Activated T-helper 9 cell treated with anti-CD3 and anti-CD28 coated beads, Interleukin-2, amount 50 U/mL, for 16 hours (primary cell): ENCODE measurements at places on chromosomes 6 and 20.

- no peak for DNase-seq
These were observed 1.7 kb downstream of the PMEPA1 start for GRCh38 chr20:57707849-57708693.

DNA sequence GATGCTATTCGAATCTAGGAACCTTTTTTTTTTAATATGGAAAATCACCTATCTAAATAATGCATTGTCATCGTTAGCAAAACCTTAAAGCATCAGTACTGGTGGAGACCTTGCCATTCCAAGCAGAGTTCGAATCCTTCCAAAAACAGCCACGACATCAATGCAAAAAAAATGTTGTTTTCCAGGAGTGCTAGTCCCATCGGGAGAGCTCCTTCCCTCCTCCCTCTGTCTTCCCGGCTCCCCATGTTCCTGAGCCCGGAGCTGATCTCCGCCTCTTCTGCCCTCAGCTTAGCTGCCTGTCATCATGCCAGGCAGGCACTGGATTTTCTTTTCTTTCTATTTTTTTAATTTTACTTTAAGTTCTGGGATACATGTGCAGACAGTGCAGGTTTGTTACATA is 153.6 kb upstream of the QKI start:
- DNase-seq, result no peak

GRCh38 chr6:166745801-166746668 is 119.0 kb upstream of the RPS6KA2 start:
- no peak for DNase-seq

DNA sequence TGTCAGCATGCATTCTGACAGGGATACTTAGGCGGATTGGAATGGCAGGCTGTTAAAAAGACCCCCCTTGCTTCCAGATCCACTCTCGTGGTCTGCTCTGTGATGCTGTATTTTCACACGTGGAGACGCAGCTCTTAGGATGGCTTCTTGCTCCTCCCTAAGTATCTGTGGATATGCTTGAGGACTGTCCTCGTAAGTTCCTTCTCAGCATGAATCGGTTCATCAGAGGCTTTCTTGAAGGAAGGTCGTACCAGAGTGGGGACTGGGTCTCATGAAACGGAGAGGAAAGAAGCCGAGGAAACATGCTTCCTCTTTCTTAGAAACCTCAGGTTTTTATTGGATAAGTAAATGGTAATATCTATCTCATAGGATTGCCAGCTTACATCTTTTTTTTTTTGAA is 220.4 kb downstream of the FARS2 start:
- DNase-seq, result no peak

GRCh38 chr20:3930265-3931206 is 41.3 kb downstream of the PANK2 start:
- DNase-seq, result no peak

DNA sequence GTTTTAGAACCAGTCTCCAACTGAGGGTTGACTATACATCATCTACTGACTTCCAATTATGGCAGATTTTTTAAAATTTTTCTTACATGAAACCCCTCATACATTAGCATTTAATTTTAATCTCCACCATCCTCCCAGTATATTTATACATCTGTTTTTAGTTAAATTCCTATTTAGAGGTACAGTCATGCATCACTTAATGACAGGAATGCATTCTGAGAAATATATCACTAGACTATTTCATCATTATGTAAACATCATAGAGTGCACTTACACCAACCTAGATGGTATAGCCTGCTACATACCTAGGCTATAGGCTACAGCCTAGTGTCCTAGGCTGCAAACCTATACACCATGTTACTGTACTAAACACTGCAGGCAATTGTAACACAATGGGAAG is 316.7 kb upstream of the MARCKS start:
- DNase-seq, result no peak

DNA sequence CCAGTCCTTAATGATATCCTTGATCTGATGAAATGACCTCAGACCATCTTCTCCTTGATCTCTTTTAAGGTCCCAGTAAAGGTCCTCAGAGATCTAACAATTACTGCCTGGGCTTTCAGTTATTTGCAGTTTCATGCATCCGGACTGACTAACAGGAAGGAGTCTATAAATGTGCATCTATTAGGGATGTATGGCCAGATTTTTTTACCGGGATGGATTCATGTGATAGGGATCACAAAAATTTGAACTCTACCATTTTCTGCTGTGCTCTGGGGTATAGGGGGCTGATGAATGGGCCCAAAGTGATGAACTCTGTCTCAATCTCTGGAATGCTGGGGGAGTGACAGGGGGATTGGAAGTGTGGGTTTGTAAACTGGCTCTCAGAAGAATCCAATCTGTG is 36.2 kb upstream of the SCUBE3 start:
- no peak for DNase-seq

DNA sequence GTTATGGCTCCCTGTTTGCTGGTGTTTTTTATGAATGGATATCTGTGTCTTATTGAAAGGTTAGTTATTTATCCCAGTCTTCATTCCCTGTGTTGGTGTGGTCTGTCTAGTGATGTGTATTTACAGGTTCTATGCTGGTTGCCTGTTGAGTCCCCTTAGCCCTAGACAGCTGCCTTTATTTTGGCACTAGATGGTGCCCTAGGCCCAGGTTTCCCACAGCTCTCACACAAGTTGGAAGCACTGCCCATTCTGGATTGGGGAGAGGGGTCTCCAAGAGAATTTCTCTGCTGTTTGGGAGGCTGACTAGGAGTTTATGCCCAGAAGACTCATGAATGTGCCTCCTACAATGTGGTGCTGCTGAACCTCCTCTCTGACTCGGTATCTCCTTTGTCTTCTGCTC is 12.4 kb downstream of the GRM1 start:
- DNase-seq, result no peak

DNA sequence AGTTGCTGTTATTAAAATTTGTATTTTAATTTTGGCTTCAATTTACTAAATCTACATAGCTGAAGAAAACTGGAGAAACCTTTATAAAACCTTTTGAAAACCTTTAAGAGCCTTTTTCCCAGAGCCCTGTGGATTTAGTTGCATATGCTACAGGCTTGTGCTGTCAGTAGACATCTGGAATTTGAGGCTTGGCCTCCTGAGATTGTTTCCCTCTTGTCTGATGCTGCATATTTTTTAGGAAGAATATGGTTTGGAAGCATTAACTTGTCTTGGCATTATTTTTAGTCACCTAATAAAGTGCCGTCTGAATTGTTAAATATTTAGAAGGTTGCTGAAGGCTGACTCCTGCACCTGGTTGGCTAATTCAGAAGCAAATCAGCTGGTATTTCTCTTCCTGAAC is 369.4 kb downstream of the UTRN start:
- no peak for DNase-seq

GRCh38 chr6:32517654-32518445 is 12.2 kb downstream of the HLA-DRB5 start:
- DNase-seq, result no peak

DNA sequence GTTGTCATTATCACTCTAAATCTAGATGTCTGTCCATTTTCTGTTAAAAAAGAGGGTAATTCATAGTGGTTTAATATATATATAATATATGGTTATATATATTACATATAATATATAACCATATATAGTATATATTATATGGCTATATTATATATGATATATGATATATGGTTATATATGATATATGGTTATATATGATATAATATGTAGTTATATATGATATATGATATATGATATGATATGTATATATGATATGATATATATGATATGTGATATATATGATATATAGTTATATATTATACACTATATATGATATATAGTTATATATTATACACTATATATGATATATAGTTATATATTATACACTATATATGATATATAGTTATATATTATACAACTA is 8.6 kb downstream of the OR2A4 start:
- DNase-seq, result no peak

DNA sequence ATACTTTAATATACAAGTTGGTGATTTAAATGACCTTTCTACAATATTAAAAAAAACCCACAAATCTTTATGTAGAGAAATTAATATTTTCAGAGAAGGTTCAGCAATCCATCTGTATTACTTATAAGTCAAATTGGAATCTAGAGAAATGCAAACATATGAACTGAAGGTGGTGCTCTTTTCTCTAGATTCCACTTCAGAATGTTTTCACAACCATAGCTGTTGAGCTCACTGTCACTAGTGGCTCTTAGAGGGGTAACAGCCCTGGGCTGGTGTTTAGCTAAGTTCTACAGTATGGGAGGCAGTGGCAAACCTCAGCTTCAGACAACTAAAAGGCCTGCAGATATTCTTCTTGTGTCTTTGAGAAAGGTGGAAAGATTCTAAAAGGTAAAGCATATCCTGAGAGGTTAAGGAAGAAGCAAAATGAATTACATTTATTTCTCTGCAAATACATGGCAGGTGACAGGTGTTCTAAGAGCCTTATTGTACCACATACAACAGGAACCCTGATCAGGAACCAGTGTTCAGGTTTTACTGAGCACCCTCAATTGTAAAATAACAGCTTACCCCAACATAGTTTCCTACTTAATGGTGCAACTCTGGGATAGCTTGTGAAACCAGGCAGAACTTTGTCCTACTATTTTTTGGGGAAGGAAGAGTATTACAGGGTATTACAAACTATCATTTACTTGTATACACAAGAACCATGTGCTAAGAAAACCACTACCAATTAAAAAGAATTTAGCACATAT is 56.6 kb upstream of the SAMHD1 start:
- no peak for DNase-seq

DNA sequence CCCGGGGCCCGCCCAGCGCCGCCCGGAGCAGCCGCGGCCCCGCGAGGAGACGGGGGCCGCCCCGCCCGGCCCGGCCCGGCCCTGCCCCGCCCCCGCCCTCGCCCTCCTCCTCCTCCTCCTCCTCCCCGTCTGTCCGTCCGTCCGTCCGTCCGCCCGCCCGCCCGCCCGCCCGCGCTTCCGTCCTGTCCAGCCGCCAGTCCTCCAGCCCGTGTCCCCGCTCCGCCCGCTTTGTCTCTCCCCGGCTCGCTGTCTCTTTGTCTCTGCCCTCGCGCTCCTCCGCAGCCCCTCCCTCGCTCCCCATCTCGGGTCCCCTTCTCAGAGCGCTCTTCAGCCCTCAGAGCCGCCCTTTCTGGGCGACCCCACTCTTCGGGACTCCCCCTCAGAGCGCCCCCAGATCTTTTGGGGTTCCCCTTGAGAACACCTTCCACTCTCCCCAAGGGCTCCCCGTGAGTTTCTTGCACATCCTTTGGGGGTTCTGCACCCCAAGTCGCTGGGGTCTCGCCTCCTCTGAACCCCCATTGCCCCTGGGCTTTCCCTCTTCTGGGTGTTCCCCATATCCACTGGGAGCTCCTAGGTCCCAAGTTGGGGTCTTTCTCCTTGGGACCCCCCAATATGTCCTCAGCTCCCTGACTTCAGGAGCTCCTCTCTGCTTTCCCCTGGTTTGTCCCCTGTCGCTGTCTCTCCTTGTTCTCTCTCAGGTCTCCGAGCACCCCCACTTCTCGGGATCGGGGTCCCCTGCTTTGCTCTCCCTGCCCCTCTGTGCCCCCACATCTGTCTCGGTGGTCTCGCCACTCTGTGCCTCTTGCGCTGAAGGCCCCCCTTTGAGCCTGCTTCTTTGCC is 79.5 kb upstream of the MYL9 start:
- peak; percentile 19 for DNase-seq

GRCh38 chr6:51099201-51099600 is 280.5 kb downstream of the TFAP2B start:
- no peak for DNase-seq

DNA sequence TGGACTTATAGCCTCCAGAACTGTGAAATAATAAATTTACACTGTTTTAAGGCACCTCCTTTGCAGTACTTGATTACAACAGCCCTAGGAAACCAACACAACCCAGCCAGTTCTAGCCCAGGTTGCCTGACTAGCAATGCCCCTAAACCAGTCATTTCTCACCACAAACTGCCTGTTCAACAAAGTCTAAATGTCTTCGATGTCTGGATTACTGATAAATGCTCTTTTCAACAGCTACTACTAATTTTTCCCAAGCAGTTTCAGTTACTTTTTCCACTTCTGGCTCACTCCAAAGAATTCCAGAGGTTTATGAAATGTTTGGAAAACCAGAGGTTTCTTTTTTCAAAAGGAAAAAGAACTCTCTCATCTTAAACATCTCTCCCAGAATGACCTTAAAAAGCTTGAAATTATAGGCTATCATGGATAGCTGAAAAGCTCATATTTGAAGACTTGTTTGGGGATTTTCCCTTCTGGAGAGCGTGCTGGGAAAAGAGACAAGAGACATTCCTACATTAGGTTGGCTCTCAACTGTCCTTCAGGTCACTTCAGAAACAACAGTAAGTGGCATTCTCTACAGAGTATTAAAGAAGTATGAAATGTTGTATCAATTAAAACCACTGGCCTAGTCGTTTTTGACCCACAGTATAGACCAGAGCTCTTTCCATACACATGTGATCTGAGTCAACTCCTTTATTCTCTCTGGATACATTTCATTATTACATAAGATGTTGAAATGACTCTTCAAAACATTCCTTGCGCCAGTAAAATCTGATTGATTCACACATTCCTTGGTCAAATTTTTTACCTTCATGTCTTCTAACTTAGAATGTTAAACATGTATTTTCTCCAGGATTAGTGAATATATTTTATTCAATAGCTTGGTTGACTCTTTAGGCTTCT is 265.9 kb downstream of the COL12A1 start:
- no peak for DNase-seq

GRCh38 chr6:160427312-160428068 is 79.3 kb downstream of the SLC22A3 start:
- DNase-seq, result no peak

GRCh38 chr6:114747995-114748625 is 405.3 kb upstream of the HS3ST5 start:
- DNase-seq, result no peak

GRCh38 chr20:45341939-45342854 is 6.0 kb downstream of the SDC4 start:
- DNase-seq, result no peak

DNA sequence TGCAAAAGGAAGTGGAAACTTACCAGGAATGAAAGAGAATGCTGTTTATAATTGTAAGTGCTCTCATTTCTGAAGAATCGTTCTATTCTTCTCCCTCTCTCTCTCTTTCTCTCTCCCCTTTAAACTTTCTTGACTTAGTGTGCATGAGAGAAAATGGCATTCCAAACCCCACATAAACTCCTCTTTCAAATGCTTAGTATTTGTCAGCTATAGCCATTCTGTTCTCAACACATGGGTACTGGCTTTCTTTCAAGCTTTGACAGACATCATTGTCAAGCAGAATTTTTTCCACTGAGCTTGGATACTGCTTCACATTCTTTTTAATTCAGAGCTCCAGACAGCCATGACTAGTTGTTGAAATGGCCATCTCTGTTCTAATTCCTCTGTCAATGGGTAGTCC is 51.1 kb upstream of the PREP start:
- no peak for DNase-seq

DNA sequence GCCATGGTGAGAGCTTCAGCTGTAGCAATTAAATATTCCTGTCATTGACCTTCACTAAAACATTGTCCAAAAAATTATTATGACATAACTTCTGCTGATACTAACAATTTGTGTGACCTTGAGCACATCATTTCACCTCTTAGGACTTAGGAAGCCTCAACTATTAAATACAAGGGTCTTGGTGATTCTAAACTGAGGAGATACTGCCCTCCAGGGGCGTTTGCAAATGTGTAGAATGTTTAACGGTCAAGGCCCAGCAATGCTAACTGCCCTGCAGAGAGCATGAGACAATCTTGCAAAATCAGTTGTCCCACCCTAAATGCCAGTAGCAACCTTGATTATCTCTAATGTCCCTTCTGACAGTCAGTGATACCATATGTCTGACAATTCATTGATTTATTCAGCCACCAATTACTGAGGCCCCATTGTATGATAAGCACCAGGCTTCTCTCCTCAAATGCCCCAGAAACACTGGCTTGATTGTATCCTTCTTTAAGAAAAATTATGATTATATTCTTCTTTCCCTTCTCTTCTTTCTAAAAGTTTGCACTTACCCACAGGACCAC is 284.1 kb upstream of the PLN start:
- DNase-seq, result no peak
